ENCODE measurements at places on chromosomes 1 and 21.

DNA sequence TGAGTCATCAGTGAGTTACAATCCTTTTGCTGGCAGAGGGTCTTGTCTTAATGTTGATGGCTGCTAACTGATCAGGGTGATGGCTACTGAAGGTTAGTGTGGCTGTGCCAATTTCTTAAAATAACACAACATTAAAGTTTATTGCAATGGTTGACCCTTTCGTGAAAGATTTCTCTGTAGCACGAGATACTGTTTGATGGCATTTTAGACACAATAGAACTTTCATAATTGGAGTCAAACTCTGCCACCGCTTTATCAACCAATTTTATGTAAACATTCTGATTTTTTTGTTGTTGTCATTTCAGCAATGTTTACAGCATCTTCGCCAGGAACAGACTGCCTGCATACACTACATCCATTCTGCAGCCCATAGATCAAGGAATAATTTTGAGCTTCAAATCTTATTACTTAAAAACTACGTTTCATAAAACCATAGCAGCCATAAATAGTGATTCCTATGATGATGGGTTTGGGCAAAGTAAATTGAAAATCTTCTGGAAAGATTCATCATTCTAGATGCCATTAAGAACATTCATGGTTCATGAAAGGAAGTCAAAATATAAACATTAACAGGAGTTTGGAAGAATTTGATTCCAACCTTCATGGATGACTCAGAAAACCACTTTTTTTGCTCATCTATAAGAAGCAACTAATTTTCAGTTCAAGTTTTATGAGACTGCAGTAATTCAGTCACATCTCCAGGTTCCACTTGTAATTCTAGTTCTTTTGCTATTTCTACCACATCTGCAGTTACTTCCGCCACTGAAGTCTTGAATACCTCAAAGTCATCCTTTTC, 85.9 kb downstream of the TYW3 start:
- DNase-seq, result peak; percentile 4

- DNase-seq, result no peak
These were observed at the start of gene RAB13 for GRCh38 chr1:153985941-153986761. TSS of gene RAB13 (minus strand) at chr1:153986339. CDS start at chr1:153986236, 103 bp downstream.

DNA sequence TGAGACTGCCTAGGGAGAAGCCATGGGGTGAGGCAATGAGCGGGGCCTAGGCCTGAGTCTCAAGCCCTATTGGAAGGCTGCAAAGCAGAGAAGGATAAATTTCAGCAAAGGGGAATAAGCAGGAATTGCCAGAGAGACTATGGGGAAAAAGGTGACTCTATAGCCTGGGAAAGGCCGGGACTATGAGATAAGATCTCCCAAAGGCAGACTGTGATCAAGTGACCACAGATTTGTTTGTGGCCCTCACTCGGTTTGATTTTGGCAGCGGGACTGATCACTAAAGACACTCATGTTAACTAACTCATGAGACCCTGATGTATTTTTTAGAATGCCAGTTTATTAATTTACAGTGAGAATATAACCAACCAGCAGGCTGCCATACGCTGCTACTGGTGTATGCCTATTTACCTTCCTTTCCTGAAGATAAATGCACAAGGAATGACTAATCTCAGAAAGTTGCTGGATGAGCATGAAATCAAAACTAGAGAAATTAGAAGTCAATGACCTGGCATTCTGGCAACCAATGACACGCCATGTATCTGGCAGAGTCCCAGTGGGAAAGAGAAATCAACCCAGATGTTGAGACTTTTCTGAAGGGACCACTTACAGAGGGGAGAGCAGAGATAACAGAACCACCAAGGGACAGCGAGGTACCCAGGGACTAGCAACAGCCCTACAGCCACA, 4.3 kb downstream of the HSF2BP start:
- no peak for DNase-seq

DNA sequence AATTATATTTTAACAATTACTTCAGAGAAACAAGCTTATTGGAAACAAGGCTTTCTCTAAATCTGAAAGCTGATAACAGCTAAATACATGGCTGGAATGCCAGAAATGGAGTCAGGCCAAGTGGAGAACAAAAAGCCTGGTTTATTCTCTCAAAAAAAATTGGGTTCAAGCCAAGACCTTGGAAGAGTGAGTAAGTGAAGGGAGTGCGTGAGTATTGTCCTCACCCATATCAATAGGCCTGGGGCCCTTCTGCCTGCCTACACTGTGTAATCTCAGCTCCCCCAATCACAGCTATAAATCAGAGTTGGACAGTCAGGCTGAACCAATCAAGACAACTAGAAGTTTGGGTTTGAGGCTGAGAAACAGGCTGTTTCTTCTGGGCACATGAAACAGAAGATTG, 7.4 kb downstream of the KYAT3 start:
- DNase-seq, result peak; percentile 89

- DNase-seq, result no peak
These were observed 921.0 kb downstream of the ADGRL2 start for GRCh38 chr1:82721702-82722101.

- no peak for DNase-seq
These were observed 7.3 kb downstream of the GJA5 start for GRCh38 chr1:147753081-147753480.

DNA sequence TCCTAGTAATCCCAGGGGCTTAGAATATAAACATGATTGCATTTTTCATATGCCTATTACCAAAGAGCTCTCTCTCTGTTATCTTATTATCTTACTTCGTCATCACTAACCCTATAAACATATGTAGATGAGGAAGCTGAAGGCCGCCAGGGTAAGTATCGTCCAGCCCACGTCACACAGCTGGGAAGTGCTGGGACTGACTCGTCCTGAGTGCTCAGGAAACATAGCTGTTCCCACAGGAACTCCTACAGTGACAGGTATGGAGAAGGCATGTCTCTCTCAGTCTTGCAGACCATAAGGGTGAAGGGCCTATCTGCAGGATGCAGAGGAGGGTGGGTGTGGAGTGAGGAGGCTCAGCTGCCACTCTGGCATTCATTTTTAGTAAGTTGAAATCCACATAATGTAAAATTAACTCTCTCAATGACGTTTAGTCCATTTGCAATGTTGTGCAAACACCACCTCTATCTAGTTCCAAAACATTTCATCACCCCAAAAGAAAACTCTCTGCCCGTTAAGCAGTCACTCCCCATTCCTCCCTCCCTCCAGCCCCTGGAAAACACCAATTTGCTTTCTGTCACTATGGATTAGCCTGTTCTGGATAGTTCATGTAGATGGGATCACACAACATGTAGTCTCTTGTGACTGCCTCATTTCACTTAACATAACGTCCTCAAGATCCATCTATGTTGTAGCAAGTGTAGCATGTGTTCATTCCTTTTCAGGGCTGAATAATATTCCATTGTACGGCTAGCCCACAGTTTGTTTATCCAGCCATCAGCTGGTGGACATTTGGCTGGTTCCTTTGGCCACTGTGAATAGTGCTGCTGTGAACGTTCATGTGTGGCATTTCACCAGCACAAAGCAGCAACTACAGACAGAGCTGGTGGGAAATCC, 68.3 kb downstream of the TCP10L start:
- peak; percentile 83 for DNase-seq

GRCh38 chr1:228837032-228837431, 101.8 kb downstream of the RHOU start:
- no peak for DNase-seq

GRCh38 chr1:191504999-191505398, 653.3 kb upstream of the RGS18 start:
- no peak for DNase-seq

DNA sequence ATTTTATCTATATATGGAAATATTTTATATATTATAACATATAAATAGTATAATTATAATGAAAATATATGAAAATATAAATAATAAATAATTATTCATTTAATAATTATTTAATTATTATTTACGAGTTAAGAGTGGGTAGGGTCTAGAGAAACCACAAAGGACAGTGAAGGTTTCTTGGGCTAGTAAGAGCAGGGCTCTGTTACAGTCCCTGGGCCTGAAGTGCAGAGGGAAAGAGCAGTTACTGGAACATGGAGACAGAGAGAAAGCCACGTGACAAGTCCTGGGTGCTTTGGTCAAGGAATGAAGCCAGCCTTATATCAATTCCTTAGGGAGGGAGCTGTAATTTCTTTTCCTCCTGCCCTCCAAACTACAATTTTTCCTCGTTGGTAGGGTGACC, 117.2 kb upstream of the OLIG2 start:
- DNase-seq, result no peak

DNA sequence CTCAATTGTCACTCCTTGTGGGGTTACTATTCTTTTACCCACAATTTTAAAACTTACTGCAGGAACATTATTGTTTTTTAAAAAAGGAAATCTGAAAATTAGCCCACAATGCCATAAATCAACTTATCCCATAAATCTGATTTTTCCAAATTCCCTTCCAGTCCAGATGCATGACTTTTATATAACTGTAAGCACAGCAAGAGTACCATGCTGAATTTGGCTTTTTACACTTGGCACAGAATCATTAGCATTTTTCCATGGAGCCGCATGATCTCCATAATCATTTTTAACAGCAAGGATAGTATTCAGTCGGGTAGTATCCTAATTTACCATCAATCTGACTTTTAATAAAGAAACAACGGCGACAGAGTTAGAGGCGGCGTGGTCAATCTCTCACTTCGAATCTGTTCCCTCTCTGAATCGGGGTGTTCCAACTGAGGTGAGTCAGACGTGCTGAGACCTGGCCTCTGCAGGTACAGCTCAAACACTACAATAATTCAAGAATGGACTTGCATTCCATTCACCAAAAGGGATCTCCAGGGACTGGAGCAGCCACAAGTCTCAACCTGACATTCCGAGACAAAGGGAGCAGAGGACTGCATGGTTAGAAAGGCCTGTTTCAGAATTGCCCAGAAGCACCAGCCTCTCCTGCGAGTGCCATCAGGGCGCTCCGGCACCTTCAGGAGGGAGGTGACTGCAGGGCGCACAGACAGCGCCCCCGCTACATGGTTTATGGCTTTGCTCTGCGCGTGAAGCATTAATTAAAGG, 48.9 kb downstream of the SLC66A1 start:
- DNase-seq, result no peak

DNA sequence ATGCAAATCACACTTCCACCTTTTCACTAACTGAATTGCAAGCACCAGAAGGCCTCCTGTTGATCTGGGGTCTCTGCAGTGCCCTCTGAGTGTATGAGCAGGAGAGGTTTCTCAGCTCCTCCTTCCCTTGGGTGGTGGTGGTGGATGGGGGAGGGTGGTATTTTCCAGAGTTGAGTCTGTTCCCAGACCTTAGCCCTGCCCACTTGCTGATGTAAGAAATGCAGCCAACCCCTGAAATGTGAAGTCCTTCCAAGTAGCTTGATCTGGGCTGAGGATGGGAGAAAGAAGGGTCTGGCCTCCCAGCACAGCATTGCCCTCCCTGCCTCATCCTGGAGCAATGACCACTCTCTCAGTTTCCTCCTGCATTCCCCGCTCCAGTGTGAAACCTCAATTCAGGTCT, 6.3 kb upstream of the FOXD2 start:
- no peak for DNase-seq

DNA sequence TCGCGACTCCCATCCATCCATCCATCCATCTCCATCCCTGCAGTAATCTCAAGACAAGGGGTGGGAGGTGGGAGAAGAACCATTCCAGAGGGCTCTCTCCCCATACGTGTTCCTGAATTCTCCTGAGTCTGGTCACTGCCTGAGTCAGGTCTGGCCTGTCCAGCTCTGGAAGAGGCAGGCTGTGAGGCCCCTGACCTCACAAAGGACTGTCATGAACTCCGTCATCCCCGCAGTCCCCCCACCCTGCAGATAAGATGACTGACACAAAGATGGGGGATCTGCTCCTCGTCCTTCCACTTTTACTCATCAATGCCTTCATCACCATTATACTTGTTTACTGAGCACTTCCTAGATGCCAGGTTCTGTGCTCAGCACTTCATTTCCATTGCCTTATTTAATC, 1.6 kb upstream of the MAP7D1 start:
- DNase-seq, result no peak

DNA sequence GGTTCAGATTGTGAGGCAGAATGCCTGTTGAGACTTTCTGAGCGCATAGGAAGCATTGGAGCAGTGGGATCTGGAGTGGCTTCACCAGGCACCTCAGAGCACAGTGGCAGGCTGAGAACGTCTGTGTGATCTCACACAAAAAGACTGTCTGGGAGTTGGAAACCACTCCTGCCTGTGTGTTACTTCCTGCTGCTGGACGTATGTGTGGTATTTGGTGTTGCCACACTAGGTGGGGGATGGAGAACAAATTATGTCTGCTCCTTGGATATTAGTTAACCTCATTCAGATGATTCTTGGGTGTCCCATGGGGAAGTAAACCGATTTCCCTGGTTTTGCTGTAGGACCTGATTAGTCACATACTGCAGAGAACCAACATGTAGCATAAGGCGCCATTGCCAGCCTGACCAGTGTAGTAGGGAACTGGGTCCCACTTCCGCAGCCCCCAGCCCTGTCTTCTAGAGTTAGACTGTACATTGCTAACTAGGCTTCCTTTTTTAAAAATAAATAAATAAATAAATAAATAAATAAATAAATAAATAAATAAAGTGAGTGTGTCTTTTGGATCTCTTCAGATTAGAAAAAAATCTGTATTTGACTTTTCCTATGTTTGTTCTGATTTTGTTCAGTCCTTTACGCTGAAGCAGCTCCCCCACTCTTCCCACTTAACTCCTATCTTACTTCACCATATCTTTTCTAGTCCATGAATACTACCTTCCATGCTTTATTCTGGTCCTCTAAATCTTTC, 26.9 kb downstream of the UCK2 start:
- peak; percentile 86 for DNase-seq

DNA sequence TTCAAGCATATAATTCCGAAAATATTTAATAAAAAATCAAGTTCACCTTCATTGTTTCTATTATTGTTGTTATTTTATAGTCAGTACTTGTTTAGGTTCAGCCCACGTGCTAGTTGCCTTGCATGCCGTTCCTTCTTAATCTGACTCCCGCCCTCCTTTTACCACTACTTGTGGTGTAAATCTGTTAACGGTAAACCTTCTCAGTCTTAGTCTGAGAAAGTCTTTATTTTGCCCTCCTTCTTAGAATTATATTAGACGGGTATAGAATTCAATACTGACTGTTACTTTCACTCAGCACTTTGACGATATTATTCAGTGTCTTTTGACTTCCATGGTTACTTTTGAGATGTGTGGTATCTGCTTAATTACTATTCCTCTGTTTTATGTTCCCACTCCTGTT, 104.8 kb downstream of the RGL1 start:
- DNase-seq, result no peak

DNA sequence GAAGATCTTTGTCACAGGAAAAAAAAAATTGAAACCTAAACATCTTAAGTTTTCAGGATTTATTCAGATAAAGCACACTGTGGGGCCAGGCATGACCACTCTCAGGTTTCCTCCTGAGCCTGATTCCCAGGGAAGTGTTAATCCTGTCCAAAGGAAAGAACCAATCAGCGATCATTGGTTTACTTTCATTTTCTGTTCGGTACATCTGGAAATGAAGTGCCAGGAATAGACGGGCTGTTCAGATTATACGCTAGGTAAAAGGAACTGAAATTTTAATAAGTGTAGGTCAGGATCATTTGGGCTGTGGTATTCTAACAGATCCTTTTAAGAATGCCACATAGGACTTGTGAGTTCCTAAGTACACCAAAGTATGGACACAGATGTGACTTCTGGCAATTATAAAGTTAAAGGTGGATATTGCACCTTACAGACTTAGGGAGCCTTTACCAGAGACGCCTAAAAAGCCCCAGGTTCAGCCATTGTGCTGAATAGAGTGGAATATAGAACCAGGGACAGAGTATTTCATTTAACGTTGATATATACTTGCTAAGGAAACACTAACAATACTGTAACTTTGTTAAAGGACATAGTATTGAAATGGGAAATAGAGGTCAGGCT, 9.3 kb upstream of the CACYBP start:
- DNase-seq, result no peak

GRCh38 chr1:214233856-214234634, 46.9 kb upstream of the SMYD2 start:
- no peak for DNase-seq

GRCh38 chr1:234722270-234722704, 112.3 kb upstream of the IRF2BP2 start:
- DNase-seq, result no peak

Measured in astrocyte of the cerebellum (primary cell).